PC-9 (cell line): ENCODE measurements at places on chromosomes 5 and 9. TPM values are rescaled to one million over a fixed set of nuclear protein-coding genes. Genes with fewer than 3 reads are reported as not detected.

- DNase-seq = no peak
These were observed 567.6 kb upstream of the RGMB start for GRCh38 chr5:98205691-98206461.

GRCh38 chr9:112310826-112311225 lies 22.6 kb downstream of the PTBP3 start:
- no peak for DNase-seq

- peak; percentile 90 for DNase-seq
These were observed 13.0 kb downstream of the CXXC5 start for GRCh38 chr5:139660923-139661814.

DNA sequence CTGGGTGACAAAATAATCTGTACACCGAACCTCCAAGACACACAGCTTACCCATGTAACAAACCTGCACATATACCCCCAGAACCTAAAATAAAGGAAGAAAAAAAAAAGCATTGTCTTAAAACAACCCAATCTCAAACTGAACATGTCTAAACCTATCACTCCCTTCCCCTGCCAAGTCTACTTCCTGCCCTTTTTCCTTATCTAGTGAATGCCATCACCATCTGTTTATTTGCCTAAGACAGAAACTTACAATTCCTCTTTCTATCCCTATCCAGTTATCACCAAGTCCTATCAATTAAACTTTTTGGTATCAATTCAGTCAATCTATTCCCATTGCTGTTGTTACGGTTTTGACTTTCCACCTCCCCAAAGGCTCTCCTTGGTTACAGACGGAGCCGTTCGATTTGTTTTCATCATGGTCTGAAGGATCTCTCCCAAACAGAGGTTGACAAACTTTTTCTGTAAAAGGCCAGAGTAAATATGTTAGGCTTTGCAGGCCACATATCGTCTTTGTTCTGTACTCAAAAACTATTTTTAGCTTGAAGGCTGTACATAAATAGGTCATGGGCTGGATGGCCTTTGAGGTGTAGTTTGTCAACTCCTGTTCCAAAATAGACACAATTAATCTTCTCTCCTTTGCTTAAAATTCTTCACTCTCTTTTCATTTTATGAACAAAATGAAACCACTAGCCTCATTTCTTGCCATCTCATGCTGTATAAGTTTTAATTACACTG lies 12.1 kb downstream of the NOL8 start:
- no peak for DNase-seq

The PCDHAC1 gene
- total RNA-seq = 0.88 and 0.90 TPM in 2 replicates

- no peak for DNase-seq
These were observed 124.4 kb upstream of the MAP1B start for GRCh38 chr5:71982717-71983395.

The SLU7 gene
- total RNA-seq = 53.6 and 75.3 TPM in 2 replicates

The CCL27 gene
- total RNA-seq = 0.44 and 0.98 TPM in 2 replicates

The GRXCR2 gene
- total RNA-seq = not detected in 2 replicates

GRCh38 chr9:87739546-87739945 lies 13.6 kb downstream of the CTSL start:
- no peak for DNase-seq

- no peak for DNase-seq
These were observed 27.1 kb upstream of the ZBTB43 start for GRCh38 chr9:126777733-126778132.

The PCDHGA9 gene
- total RNA-seq = not detected in 2 replicates

GRCh38 chr5:151351671-151352070 lies 4.3 kb upstream of the SLC36A2 start:
- no peak for DNase-seq

DNA sequence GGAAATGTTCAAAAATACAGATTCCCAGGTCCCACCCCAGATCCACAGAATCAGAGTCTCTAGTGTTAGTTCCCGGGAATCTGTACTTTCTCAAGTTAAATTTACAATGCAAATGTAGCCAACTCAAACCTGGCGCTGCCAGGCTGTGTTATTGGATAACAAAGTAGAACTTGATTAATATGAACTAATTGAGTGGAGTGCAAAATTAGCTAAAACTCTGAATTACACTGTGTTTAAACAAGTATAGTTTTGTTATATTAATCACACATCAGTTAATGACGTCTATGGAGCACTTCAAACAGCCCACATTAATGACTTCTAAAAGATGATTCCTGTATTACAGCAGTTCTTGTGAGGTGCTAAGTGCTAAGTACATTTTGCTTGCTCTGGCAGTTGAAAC lies 32.4 kb upstream of the CYFIP2 start:
- no peak for DNase-seq

- DNase-seq = no peak
These were observed 18.0 kb upstream of the ENHO start for GRCh38 chr9:34540827-34541226.

- no peak for DNase-seq
These were observed 35.6 kb downstream of the MRPL36 start for GRCh38 chr5:1763960-1764605.

DNA sequence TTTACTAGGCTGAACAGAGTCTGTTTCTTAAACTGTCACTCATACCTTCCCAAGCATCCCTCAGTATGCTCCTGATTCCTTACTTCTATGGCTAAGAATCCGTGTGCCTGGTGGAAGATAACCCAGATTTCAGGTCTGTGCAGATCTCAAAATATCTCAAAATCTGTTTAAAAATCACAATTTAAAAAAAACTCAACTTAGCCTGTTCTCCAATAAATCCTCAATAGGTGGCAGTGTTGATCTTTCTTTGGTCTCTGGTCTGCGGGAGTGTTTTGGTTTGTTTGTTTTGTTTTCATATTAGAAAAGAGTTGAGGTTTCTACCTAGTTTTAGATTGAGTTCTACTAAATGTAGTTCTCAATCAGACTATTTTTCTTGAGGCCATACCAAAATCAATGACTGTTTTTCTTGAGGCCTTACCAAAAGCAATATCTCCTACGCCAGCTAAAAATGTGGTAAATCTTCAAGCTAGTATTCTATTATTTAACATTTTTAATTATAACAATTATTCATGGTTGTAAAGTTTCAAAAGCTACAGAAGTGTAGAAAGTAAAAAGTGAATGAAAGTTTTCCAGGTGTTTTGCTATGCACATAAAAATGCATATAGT lies 57.9 kb downstream of the TGFBR1 start:
- DNase-seq = no peak

The PPP3R2 gene
- total RNA-seq = not detected in 2 replicates

GRCh38 chr9:130433168-130433946 lies 11.4 kb upstream of the ASS1 start:
- DNase-seq = peak; percentile 63

The C5orf63 gene
- 9.8 and 9.9 TPM in 2 replicates for total RNA-seq

DNA sequence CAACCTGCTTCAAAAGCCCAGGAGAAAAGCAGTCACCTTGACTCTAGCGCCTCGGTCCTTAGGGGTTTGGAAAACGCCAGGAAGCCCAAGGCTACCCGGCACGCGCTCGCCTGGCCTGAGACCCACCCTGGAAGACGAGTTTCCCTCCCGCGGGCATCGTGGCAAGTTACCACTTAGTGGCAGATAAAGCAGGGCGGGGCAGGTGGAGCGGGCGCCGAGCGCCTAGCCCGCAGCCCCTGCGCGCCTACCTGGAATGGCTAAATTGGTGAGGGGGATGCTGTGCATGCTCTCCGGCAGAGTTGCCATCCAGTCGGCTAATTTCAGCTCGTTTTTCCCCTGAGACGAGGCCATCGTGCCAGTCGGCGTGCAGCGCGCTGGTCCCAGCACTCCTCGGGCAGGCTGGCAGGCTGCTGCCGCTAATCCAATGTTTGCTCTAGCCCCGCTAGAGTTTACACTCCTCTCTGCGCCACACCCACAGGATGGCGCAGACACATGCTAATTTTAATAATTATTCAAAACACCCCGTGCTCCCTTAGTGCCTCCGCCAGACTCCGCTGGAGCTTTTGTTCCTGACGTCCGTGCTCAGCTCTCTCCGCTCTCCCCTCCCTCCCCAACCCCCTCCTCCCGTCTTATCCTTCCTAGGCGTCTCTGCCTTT lies at the start of gene PLCXD3:
PLCXD3 (minus strand) TSS at position 426 of the 656 bp plus-strand sequence; CDS start at position 351, 75 bp downstream.
- DNase-seq = peak; percentile 51
